ENCODE measurements at places on chromosomes 2 and 18. TPM values are rescaled to one million over a fixed set of nuclear protein-coding genes. Genes with fewer than 3 reads are reported as not detected.

PHLPP1 gene
- total RNA-seq: 14.9 TPM

- no peaks in the 10 kb centered on the region for H3K27me3 ChIP-seq
- no peak overlapping the region for H3K4me3 ChIP-seq
- peaks cover 4% of the 10 kb centered on the region for H3K36me3 ChIP-seq
- no peak for DNase-seq
- no peak overlapping the region for H3K27ac ChIP-seq
Measured at GRCh38 chr18:36744261-36744876, 84.4 kb downstream of the TPGS2 start.

ZEB2 gene
- total RNA-seq: 68.3 TPM

FIGN gene
- total RNA-seq: 12.0 TPM

LIMS2 gene
- 342 TPM for total RNA-seq

GPC1 gene
- total RNA-seq: 45.6 TPM

CAVIN2 gene
- 90.6 TPM for total RNA-seq

INHBB gene
- total RNA-seq: 13.9 TPM

GATA6 gene
- total RNA-seq: 9.5 TPM

R3HDM1 gene
- 19.8 TPM for total RNA-seq

DNA sequence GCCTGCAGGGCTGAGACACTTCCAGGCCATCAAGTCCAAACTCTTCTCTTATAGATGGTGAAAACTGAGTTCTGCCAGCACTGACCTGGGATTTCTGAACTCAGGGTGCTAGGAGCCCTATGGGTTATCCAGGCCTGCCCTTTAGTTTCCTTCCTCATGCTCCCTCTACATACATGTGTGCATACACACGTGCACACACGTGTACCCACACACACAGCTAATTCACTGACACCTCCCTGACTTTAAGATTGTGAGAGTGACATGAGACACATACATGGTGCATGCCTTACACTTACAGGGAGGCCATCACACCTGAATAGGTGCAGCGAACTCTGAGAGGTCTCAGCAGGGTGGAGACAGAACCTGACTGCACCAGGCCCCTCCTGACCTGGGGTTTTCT, 267.4 kb downstream of the CYP26B1 start:
- no peaks in the 10 kb centered on the region for H3K27me3 ChIP-seq
- H3K4me3 ChIP-seq: no peak overlapping the region
- DNase-seq: no peak
- no peak overlapping the region for H3K27ac ChIP-seq
- H3K4me1 ChIP-seq: peaks cover 39% of the 10 kb centered on the region
